Left lobe of liver (tissue), 2 donors: ENCODE measurements at places on chromosomes 2 and 18. TPM values are rescaled to one million over a fixed set of nuclear protein-coding genes. Genes with fewer than 3 reads are reported as not detected.

GRCh38 chr2:78890935-78891334, 134.6 kb upstream of the REG3G start:
- no peak for DNase-seq

- DNase-seq = no peak
Measured at GRCh38 chr2:20917719-20918572, 95.0 kb upstream of the LDAH start.

DNA sequence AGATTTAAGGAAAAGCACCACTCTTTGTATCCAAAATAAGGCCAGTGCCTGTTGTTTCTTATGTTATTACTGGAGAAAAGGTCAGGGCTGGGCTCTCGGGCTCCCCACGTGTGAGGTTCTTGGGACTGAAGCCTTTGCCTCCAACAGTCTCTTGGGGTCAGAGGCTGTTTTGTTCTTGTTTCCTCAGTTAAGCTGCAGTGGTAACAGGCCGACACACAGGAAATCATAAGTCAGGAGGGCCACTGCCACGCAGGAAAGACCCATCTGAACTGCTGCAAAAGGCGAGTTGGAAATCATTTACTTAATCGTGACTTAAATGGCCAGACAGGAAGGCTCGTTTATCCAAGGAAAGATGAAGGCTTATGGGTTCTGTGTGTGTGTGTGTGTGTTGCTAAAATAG, 30.3 kb upstream of the IL37 start:
- no peak for DNase-seq

The CTDP1 gene
- total RNA-seq = 10.1 TPM

The RMND5A gene
- total RNA-seq = 42.5 TPM

The CCDC150 gene
- 2.2 TPM for total RNA-seq

The ALPI gene
- not detected for total RNA-seq

The GBX2 gene
- not detected for total RNA-seq

The ST3GAL5 gene
- total RNA-seq = 12.8 TPM

The TPO gene
- total RNA-seq = not detected
